Hypothalamus (tissue), 51 donors: ENCODE measurements at places on chromosomes 12 and 14.

- no peak for DNase-seq
Observed at GRCh38 chr14:22252686-22253085, 336.3 kb downstream of the DAD1 start.

- no peak for DNase-seq
Observed at GRCh38 chr14:105489542-105490266, 1.3 kb upstream of the TEDC1 start.

- no peak for DNase-seq
Observed at GRCh38 chr12:46983959-46984841, 95.2 kb upstream of the PCED1B start.

DNA sequence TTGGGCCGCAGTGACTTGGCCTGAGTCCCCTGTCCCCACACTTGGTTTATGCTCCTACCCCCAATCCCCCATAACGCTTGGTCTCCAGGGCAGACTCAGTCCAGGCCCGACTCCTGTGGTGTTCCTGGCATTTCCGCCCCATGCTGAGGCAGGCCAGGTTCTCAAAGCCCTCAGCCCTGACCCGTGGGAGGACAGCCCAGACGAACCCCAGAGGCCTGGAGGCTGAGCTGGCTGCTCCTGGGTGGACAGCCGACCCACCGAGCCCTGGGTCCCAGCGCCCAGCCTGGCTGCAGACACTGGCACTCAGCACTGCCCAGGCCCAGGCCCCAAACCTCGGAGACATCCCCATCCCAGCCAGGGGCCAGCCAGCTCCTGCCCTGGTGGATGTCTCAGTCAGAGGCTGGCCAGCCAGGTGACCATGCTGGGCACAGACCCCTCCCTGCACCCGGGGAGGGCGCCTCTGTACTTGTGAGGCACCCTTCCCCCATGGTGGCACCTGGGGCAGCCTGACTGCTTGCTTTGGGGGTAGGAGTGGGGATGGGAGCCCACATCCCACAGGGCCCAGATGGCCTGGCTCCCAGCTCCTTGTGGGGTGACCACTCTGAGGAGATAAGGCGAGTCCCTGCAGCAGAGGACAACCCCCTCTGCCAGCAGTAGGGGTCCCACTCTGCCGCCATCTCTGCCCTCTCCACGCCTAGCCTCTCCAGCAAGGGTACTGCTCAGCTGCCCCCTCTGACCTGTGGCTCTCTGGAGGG is 1.4 kb downstream of the PLD4 start:
- DNase-seq, result no peak

- no peak for DNase-seq
Observed at GRCh38 chr12:98053202-98053601, 462.2 kb upstream of the TMPO start.

- DNase-seq, result no peak
Observed at GRCh38 chr12:11855983-11856374, 206.5 kb downstream of the ETV6 start.

DNA sequence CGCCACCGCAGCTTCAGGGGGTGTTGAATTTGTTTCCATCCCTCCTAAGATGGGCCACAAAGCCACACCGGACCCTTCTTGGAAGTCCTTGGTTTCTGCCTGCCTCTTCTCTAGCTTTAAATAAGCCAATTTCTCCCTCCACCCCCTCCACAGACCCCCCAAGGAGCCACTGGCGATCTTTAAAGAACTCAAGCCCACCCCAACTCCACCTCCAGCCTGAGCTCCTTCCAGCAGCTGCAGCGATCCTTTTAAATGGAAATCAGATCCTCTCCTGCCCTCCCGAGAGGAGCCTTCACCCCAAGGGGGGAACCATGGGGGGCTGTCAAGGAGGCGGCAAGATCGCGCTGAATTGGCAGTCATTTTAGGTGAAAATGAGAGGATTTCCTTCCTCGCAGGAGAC is 133.1 kb downstream of the NCOR2 start:
- DNase-seq, result no peak

- no peak for DNase-seq
Observed at GRCh38 chr12:13079440-13079906, 24.0 kb downstream of the GSG1 start.

- DNase-seq, result no peak
Observed at GRCh38 chr12:4001031-4001430, 127.8 kb upstream of the PARP11 start.

DNA sequence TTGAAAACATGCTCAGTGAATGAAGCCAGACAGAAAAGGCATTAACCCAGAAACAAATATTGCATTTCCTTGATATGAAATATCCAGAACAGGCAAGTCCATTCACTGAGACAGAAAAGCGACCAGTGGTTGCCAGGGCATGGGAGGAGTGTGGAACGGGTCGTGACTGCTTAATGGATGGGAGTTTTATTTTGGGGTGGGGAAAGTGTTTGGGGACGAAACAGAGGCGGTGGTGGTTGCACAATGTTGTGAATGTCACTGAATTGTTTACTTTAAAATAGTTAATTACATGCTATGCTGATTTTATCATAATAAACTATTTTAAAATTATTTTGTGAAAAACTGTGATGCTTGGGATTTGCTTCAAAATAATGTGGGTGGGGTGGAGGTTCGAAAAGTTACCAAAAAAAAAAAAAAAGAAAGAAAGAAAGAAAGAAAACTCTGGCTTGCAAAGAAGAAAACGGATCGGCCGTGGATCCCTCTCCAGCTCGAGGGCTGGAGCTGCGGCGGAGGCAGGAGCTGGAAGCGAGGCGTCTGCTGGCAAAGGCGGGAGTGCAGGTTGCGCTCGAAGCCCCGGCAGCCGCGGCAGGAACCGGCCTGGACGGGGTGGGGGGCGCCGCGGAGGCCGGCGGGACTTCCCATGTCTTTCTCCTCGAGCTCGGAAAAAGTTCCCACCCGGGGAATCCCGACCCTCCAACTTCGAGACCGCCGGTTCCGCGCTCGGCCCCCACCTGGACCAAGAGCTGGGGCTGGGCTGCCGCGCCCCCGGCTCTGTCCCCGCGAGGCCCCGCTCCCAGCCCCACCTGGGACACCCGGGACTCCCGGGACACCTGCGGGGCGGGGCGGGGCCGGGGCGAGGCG is 524 bp upstream of the P2RX2 start:
- no peak for DNase-seq

- DNase-seq, result no peak
Observed at GRCh38 chr14:62453226-62453625, 592.0 kb downstream of the KCNH5 start.

GRCh38 chr14:88164906-88165534 is 158.0 kb downstream of the KCNK10 start:
- DNase-seq, result no peak

- DNase-seq, result no peak
Observed at GRCh38 chr12:98370976-98371375, 144.4 kb upstream of the TMPO start.

- no peak for DNase-seq
Observed at GRCh38 chr12:78007173-78007572, 176.5 kb downstream of the NAV3 start.

GRCh38 chr12:14211947-14212387 is 153.5 kb upstream of the ATF7IP start:
- DNase-seq, result no peak

DNA sequence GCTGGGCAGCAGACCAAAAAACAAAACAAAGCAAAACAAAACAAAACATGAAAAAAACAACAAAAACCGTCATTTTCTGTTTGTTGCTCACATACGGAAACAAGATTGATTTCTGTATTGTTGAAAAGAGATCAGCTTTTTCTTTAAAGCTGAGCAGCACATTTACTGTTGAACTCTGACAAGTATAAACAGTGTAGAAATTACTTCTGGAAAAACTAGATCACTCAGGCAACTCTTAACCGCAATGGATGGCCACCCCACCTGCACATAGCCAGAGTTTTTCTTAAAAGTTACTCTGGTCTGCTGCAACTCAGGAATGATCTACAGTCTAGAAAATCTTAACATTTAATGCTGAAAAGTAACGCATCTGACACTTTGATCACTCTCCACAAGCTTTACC is 80.9 kb downstream of the PPM1H start:
- no peak for DNase-seq

DNA sequence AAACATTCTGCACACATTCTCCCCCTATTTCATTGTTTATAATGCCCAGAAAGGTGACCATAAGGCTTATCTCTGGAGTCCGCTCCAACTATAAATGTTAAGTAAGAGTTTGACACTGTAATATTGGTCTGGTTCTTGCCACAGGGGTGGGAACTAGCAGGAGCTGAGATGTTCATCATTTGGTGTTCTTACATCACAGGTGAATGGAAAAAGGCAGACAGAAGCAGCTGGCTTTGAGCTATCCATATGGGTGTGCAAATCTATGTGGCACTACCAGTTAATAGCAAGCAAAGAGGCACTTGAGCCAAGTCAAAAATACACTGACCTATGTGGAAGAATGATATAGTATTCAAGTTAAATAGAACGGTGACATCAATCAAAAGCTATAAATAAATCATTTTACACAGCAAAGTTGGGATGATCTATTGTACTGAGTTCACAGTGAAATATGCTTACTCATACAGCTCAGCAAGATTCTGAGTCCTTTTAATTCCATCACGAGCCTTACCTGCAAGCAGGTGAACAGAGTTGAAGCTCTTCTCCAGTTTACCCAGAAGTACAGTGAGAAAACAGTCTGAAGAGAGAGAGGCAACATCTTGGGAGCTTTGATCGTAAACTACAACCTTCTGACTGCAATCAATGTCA is 43.2 kb downstream of the DUSP16 start:
- DNase-seq, result no peak

- DNase-seq, result no peak
Observed at GRCh38 chr12:128702371-128702770, 121.4 kb downstream of the SLC15A4 start.
